CD4-positive, alpha-beta T cell (primary cell): ENCODE measurements at places on chromosomes 16 and 17.

DNA sequence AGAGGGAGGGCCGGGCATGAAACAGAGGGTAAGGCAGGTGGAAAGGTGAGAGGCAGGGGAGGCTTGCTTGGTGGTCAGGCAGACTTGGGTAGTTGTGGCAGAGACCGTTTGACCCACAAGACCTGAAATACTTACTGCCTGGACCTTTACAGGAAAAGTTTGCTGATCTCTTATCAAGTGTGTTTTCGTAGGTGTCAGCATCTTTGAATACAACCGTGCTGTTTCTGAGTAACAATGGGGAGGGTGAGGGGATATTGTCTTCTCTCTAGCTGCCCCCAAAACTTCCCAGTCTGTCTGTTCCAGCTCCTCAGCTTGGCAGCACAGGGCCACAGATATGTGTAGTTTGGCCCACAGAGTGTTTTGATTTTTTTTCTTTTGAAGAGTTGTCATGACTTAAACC lies 212.5 kb upstream of the MPHOSPH6 start:
- no peak for DNase-seq

DNA sequence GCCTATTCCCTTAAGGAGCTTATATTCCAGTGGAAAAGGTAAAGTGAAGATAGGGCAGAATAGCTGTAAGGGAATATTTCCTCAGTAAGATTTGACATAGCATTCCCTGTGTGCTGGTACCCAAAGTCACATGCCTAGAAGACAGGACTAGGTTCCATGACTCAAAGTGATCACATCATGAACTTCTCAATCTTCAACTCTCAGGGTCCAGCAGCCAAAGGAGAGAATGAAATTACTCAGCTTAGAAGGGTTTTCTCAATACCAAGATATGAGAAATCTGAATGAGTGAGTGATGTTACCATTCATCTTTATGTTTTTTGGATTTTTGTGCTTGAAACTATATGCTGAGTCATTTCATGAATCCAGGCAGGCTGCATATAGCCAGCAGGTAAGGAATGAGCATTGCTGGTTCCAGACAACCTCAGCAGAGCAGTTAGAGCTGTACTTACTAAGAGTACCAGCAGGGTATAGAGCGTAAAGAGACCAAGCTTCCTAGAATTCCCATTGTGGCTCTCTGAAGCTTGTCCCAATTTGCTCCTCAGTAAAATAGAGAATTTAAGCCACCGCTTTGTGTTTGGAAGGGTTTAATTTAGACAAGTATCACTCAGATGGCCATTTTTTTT lies 91.1 kb downstream of the ANKFN1 start:
- no peak for DNase-seq

GRCh38 chr16:19872935-19873334 lies 11.7 kb downstream of the GPRC5B start:
- no peak for DNase-seq

DNA sequence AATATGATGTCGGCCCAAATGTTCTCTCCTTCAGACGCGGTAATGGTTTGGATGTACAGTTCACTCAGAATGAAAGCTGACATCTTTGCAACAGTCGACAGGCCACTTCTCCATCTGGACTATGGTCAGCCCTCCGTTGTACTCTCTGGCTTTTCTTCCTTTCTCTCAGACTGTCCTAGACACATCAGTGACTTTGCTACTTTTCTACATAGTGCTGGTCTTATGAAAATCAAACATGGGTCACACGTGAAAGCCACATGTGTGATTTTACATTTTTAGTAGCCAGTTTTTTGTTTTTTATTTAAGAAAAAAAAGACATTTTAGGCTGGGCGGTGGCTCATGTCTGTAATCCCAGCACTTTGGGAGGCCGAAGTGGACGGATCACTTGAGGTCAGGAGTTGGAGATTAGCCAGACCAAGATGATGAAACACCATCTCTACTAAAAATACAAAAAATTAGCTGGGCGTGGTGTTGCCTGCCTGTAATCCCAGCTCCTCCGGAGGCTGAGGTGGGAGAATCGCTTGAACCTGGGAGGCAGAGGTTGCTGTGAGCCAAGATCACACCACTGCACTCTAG lies 644.1 kb downstream of the KCNJ2 start:
- no peak for DNase-seq

DNA sequence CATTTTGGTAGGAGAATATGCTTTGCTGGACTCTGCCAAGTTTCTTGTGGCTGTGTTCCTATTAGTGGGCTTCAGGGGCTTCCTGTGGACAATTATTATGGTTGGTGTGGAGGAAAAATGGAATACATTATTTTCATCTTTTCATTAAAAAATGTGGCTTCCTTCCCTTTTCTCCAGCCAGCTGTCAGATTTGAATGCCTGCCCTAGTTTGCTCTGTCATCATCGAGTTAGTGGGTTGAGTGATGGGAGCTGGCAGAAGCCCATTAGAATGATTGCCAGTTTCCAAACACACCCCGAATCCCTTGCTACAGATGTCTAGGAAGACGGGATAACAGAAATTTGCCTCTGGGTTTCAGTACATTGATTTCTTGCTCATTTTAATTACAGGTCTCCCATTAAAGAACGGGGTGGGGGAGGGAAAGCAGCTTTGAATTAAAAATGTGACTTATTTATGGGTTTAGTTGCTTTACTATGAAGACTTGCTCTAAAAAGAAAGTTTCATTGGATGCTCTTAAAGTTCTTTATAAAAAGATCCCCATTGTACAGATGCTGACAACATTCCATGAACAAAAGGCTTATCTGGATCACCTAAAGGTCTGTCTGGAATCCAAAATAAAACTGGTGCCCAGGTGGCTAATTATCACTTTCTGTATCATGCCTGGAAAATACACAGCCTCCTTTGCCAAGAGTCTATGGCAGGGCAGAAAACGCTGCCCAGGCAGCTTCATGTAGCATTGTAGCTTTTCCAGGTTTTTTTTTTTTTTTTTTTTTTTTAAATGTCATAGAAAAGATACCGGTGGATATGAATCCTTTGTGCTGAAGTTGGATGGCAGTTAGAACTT lies 103.6 kb downstream of the PRKCA start:
- no peak for DNase-seq

- DNase-seq, result no peak
These were observed 23.6 kb downstream of the MILR1 start for GRCh38 chr17:64472564-64472963.

DNA sequence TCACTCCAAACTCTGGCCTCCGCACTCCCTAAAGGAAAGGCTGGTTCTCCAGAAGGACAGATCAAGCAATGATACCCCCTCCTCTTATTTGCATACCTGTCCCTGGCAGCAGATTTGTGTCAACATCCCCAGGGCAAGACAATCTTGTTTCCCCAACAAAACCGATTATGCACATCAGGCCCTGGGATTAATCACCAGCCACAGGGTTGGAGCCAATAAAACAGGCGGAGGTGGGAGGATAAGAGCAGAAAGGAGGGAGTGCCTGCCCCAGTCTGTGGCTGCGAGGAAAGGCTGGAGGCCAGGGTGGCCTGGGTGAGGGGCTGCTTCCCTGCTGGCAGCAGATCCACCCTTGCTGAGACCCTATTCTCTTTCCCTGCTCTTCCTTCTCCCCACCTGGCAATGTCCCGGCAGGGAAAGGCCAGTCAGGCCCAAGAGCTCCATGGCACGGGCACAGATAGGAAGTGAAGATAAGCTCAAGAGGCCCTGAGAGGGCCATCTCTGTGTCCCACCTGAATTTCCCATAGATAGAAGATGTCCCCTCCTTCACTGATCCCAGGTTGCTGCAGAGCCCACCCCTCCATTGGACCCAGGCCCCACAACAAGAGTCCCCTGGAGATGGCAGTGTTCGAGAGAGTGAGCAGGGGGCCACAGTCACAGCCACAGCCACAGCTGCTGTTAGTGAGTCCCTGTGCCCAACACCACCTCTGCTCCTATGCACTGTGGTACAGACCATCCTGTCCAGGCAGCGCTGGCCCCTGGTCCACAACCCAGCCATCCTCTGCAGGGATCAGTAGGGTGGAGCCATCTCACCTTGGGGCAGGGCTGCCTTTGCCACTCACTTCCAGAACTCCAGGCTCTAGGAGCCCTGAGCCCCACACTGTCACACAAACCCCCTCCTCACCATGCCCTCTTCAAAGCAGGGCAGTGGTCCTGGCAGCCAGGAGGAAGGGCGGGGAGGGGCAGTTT lies 137.5 kb downstream of the SDK2 start:
- no peak for DNase-seq
